OCI-LY7 (cell line): ENCODE measurements at places on chromosomes 12 and 14.
A peak's percentile ranks its signal among the peaks of the same experiment; 100 is the strongest.

DNA sequence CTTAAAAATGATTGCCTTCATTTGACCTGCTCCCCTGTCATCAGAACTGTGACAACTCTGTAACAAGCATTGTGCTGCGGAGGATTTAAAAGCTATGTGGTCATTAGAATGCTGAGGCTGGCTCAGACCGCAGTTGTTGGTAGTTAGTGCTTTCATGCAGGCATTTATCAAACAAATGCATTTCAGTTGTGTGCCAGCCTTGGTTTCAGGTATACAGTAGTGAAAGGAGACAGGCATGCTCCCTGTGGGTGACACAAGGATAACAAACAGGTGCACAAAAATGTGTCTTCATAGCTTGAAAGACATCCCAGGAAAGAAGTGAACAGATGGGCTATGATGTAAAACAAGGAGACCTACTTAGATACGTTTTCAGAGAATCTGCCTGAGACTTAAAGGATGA is 60.6 kb downstream of the MARK3 start:
- DNase-seq, result no peak

DNA sequence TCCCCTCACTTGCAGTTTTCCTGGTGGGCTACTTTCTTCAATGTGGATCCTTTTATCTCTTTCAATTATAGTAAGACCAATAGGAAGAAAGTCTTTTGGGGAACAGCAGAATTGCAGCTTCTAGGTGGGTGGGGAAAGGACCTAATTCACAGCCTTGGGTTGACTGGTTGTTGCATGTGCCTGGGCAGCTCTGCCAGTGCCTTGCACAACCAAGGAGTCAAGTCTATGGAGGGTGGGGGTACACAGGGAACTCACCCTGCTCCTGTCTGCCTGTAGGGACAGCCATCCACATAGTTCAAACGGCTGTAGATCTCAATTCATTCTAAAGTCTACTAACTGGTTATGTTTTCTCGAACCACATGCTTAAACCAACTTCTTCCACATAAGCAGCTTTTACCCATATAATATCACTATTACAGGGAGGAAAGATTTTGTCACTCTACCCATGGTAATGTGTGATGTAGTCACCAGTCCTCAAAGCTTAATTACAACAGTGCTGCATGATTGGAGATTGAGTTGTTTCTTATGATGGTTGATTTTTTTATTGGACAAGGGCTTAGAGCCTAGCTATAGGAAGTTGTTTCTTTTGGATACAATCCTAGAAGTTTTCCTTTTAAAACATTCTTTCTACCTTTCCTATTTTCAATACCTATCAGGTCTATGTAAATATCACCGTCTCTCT is 117.7 kb upstream of the FRMD6 start:
- DNase-seq, result no peak

DNA sequence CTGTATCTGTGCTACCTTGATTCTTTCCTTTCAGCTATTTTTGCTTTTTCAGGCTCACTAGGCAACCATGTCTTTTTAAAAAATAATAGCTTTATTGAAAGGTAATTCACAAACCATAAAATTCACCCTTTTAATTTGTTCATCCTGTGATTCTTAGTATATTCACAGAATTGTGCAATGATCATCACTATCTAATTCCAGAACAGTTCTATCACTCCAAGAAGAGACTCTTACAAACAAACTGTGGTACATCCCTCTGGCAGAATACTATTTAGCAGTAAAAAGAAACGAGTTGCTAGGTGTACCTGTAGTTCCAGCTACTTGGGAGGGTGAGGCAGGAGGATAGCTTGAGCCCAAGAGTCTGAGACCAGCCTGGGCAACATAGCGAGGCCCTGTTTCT is 14.8 kb downstream of the CREBL2 start:
- no peak for DNase-seq

DNA sequence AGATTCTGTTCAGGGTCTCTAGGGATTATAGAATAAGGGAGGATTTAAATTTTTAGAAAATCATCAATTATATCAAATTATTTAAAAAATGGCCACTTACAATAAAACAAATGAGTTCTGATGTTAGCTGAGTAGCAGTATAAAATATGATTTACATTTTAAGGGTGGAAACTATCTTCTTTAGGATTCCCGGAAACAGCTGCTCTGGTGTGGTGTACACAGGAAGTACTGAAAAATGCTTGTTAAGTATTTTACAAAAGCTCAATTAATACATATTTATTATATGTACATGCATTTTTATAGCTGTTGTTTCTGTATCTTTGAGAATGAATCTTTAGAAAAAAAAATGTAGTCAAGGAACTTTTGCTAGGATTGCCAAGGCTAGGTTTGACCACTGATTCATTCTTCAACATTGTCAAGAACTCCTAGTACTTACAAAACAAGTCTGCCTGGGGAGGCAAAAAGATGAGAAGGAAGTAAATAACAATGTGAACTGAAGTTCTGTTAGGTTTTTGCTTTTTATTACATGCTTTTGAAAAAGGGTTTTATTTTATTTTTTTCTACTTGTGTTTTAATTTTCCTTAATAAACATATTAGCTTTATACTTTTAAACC is 48.0 kb downstream of the ARF6 start:
- DNase-seq, result peak; percentile 66

- DNase-seq, result no peak
Measured at GRCh38 chr12:129196927-129197326, 343.6 kb downstream of the GLT1D1 start.
